ENCODE measurements at places on chromosomes 12 and 14. TPM values are rescaled to one million over a fixed set of nuclear protein-coding genes. Genes with fewer than 3 reads are reported as not detected.
A peak's percentile ranks its signal among the peaks of the same experiment; 100 is the strongest.

DNA sequence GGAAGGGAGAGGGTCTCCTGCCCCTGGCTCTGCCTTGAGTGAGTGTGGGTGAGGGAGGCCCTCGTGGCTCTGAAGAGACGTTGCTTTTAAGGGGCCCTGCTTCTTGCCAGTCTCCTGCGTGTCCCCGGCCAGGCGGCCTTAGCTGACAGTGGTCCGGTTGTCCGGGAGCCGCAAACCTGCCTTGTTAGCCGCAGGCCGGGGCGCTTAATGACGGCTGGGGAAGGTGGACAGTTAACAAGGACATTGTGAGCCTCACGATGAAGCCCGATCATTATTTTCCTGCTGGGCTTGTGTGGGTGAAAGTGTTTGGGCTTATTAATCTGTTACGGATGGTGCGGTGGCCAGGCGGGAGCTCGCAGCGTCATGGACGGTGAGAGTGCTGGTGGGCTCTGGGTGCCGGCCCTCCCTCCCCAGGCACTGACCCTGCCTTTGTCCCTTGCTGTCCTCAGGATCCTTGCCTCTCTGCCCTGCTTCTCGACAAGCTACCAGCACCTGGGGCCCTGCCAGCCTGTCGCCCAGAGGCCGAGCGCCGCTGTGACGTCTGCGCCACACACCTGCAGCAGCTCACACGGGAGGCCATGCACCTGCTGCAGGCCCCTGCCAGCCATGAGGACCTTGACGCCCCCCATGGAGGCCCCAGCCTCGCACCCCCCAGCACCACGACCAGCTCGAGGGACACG, 13.3 kb downstream of the KIF26A start:
- DNase-seq, result no peak

- no peak for DNase-seq
These were observed 64.0 kb upstream of the LTA4H start for GRCh38 chr12:96099421-96099820.

GRCh38 chr14:62661818-62662217, 383.4 kb downstream of the KCNH5 start:
- DNase-seq, result no peak

DNA sequence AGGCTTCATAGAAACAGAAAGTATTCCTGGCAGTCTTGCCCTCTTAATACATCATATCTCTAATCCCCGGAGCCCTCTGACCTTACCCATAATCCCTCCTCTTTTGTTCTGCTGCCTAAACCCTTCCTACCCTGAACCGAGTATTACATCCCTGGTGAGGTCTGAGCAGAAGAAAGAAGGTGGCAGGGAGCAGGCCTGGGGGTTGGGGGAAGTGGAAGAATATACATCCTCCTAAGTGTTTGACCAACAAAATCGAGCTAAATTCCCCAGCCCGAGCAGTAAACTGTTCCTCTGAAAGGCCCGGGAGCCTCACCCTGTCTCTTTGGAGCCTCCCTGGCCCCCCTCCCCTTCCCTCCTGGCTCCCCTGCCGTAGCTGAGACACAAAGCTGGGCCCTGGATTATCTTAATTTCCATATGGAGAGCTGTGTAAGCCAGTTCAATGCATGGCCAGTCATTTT, 192.6 kb upstream of the LHX5 start:
- DNase-seq, result no peak

- DNase-seq, result no peak
These were observed 68.4 kb upstream of the FAM222A start for GRCh38 chr12:109645194-109645593.

DNA sequence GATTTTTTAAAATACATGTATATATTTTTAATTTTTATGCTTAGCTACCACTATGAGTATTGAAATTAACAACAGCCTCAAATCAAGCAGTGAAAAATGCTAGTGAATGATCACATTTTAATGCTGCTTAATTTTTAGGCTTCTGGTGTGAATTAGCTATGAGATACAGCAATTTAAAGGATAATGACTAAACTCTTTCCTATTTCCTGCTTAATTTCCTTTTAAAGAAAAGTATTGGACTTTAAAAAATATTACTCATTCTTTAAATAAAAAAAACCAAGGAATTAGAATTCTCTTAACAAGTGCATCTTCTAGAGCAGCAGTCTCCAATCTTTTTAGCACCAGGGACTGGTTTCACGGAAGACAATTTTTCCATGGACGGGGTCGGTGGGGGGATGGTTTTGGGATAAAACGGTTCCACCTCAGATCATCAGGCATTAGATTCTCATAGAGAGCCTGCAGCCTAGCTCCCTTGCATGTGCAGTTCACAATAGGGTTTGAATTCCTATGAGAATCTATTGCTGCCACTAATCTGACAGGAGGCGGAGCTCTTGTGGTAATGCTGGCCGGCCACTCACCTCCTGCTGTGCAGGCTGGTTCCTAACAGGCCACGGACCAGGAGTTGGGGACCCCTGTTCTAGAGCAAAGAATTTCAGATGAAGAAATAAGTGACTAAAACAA, 18.6 kb upstream of the NTN4 start:
- DNase-seq, result no peak

DNA sequence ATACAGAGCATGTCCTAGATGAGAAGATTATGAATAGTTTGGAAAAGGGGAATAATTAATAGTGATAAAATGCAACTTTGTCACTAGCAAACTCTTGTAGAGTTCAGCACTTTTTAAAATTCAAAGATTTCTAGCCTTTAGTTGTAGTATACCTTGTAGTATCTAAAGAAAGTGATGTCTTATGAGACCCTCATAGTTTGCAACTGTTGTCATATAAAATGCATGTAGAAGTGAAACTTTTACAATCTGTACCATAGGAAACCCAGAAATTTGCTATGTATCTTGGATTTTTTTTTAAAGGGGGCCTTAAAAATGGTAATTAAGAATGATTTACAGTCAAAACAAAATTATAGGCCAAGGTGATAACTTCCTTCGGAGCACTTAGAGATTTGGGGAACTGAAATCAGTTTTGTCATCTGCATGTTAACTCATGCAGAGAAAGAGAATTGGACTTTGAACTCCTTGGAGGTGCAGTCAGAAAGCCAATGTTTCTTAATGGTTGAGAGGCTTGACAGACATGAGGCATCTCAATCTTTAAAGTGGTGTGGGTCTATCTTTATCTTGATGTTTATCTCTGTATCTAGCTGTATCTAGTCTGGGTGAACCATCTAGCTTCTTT, 1.3 kb downstream of the LRRK2 start:
- DNase-seq, result no peak

DNA sequence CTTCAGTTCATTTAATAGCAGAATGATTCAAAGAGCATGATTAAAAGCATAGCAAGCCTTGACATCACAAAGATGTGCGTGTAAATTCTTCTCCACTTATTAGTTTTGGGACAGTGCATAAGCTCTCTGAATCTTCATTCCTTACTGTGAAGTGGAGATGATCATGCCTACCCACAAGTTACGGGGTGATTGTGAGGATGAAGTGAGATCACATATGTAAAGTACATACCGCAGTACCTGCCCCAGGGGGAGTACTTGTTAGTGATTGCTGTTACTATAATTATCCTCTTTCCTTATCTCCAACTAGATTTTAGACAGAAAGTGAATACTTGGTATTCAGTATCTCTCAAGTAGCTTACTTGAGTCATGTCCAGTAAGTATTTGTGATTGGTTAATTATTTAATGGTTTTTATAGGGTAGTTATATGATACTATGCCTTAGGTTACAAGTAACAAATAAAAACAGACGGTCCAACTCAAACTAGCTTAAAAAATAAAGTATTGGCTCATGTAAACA, 6.0 kb downstream of the RAD9B start:
- no peak for DNase-seq

GRCh38 chr12:14514946-14515345, 52.7 kb downstream of the PLBD1 start:
- DNase-seq, result no peak

- peak; percentile 54 for DNase-seq
These were observed 15.6 kb downstream of the TRMT61A start for GRCh38 chr14:103544388-103545218.

RD3L gene
- not detected for polyA plus RNA-seq

TAS2R20 gene
- 2.5 TPM for polyA plus RNA-seq
